ENCODE measurements at places on chromosomes 13 and 19.

DNA sequence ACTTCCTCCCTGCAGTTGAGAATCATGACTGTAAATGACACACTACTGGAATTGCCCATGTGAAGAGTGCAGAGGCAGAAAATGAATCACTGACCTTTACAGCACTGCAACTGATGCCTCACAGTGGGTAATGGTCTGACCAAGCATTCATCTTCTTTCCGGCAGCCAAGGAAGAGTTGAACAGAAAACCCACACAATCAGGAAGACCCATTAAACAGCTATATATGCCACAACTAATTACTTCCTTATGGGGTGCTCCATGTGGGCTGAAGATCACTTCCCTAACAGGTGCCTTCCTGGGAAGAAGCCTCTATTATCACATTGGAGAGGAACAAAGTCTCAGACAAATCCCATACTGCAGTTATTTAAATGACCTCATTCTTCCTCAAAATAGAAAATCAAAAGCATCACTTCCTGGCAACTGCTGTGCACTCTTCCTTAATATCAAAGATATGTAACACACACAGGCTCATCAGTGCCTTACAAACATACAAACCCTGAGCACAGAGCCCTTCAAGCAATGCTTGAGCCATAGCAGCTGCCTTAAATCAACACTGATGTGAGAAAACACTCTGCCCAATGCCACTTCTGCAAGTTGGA lies 45.8 kb downstream of the RUBCNL start:
- peaks cover 3% of the 10 kb centered on the region for H3K27me3 ChIP-seq
- no peak overlapping the region for H3K27ac ChIP-seq
- H3K4me3 ChIP-seq: no peak overlapping the region
- peaks cover 22% of the 10 kb centered on the region for H3K4me1 ChIP-seq
- no peak for DNase-seq

GRCh38 chr19:4449639-4450028 lies 8.0 kb downstream of the UBXN6 start:
- no peak overlapping the region for H3K27ac ChIP-seq
- no peak overlapping the region for H3K4me3 ChIP-seq
- DNase-seq: no peak
- peaks cover 23% of the 10 kb centered on the region for H3K36me3 ChIP-seq

GRCh38 chr19:19214892-19215291 lies 3.1 kb downstream of the NCAN start:
- no peak overlapping the region for H3K4me3 ChIP-seq
- H3K27me3 ChIP-seq: peaks cover 36% of the 10 kb centered on the region
- H3K4me1 ChIP-seq: no peaks in the 10 kb centered on the region
- H3K36me3 ChIP-seq: no peaks in the 10 kb centered on the region
- peak; percentile 62 for DNase-seq

DNA sequence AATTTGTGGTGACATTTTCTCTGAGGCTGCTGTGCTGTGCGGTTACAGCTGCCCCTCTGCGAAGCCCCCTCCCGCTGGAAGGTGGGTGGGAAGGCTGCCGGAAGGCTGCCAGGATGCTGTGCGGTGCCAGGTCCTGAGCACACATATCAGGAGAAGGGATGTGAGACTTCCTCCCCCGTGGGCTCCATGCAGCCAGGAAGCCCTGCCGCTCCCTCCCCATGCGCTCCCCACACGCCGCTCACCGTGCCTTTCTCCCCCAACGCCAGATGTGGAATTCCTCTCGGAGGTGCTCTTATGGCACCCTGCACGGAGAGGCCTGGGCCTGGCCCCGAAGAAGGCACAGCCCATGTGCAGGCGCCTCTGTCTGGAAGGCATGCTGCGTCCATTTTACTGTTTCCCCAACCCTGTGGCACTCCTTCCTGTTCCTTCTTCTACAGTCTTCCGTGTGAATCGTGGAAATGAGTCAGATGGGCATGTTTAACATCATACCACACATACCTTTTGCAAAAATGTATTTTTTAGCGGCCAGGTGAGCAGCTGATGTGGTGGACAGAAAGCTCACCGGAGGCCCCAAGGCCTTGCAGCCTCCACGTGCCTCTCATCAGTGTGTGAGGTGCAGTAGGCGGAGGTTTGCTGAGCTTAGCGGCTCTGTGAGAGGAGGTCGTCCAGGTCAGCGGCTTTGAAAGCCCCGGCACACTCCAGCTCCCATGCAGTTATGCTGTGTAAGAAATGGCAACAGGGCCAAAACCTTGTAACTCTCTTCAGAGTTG lies 88.0 kb downstream of the ATP11A start:
- no peak overlapping the region for H3K4me3 ChIP-seq
- no peaks in the 10 kb centered on the region for H3K4me1 ChIP-seq
- H3K27me3 ChIP-seq: no peaks in the 10 kb centered on the region
- H3K27ac ChIP-seq: no peak overlapping the region
- no peaks in the 10 kb centered on the region for H3K36me3 ChIP-seq
- no peak for DNase-seq

DNA sequence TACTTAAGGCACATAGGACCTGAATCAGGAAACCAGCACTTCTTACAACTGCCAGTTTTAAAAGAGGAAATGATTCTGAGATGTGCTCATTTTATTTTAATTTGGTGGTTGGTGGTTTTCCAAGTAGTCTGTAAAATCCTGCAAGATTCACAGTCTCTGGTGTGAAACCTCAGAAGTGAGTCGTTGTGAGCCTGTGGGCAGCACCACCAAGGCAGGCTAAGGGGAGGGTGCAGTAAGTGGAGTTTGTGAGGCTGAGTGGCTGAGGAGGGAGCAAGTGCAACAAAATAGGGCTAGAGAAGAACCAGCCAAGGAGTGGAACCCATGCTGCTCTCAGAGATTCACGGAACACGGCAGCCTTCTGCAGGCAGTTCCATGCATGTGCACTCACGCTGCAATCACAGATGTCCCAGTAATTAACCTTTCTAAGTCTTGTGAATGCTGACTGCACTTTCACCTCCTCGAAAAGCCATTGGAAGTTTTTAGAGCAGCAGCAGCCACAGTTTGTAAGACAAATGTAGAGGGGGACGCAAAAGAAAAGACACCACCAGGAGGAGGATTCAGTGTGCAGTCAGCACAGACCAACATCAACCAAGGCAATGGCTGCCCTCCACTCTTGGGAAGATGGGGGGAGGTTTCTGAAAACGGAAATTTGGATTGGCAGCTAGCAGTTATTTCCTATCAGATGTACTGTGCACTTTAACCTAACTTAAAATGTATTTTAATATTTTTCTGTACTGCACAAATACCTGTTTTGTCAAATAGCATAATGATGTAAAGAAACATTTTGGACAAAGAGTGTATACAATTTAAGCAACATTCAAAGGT lies 44.9 kb downstream of the ESD start:
- peak; percentile 86 for DNase-seq
- H3K4me1 ChIP-seq: peaks cover 52% of the 10 kb centered on the region
- peaks cover 2% of the 10 kb centered on the region for H3K27me3 ChIP-seq
- H3K4me3 ChIP-seq: peak overlapping the region; percentile 39

DNA sequence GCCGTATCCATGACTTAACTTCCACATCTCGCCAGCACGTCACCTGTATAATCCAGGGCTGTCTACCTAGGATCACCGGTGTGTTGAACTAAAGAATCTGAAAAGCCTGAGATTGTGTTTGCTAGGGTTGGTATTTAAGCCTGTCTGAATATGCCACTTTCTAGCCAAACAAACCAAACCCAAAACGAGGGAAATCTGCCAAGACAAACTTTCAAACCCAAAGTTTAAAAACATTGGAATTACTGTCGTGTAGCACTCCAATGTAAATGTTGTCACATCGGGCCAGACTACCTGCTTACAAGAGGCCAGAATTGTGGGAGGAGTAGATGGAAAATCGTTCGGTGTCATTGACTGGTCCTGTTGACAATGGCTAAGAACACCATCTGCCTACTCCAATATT lies 747.8 kb downstream of the EFNB2 start:
- H3K4me3 ChIP-seq: no peak overlapping the region
- DNase-seq: no peak
- no peaks in the 10 kb centered on the region for H3K4me1 ChIP-seq
- no peaks in the 10 kb centered on the region for H3K36me3 ChIP-seq

GRCh38 chr19:16497042-16497441 lies 848 bp downstream of the C19orf44 start:
- H3K27me3 ChIP-seq: no peaks in the 10 kb centered on the region
- no peaks in the 10 kb centered on the region for H3K36me3 ChIP-seq
- peak overlapping the region; percentile 96 for H3K4me3 ChIP-seq
- no peak overlapping the region for H3K27ac ChIP-seq

DNA sequence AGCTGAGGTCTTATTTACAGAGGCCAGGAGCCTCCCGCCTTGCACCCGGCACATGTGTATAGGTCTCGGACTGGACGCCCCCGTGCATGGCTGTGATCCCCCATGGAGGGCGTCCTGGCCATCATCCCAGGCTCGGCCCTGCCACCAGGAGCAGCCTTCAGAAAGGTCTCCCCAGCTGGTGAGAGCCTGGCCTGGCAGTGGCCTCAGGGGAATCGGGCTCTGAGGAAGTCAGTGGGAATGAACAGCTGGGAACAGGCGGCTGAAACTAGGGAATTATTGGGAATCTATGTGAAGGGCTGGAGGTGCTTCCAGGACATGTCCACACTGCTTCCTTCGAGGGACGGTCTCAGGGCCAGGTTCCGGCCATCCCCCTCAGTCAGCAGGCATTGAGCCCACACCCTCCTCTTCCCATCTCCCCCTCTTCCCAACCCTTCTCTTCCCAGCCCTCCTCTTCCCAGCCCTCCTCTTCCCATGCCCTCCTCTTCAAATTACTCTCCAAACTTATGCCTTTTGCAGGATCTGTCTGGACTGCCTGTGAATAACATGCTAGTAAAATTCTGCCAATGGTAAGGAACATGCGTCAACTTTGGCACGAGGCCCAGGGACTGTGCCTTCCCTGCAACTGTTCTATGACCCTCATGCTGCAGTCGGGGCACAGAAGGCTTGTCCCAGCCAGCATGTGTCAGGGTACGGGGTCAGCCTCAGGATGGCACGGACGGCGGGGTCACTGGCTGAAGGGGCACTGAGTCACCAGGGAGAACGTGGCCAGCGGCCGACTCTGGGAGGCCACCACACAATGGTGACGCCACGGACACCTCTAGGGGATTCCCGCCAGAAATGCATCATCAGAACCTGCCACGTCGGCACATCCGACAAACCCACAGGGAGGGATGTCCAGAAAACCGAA lies 24.2 kb upstream of the C13orf46 start:
- no peak overlapping the region for H3K4me3 ChIP-seq
- H3K27me3 ChIP-seq: no peaks in the 10 kb centered on the region
- no peak overlapping the region for H3K27ac ChIP-seq
- no peak for DNase-seq

- H3K4me1 ChIP-seq: peaks cover 33% of the 10 kb centered on the region
- DNase-seq: peak; percentile 68
- H3K27ac ChIP-seq: peak overlapping the region; percentile 90
- no peaks in the 10 kb centered on the region for H3K27me3 ChIP-seq
- peaks cover 41% of the 10 kb centered on the region for H3K36me3 ChIP-seq
- H3K4me3 ChIP-seq: peak overlapping the region; percentile 87
These were observed 427 bp downstream of the ZNF160 start for GRCh38 chr19:53102756-53103233.

DNA sequence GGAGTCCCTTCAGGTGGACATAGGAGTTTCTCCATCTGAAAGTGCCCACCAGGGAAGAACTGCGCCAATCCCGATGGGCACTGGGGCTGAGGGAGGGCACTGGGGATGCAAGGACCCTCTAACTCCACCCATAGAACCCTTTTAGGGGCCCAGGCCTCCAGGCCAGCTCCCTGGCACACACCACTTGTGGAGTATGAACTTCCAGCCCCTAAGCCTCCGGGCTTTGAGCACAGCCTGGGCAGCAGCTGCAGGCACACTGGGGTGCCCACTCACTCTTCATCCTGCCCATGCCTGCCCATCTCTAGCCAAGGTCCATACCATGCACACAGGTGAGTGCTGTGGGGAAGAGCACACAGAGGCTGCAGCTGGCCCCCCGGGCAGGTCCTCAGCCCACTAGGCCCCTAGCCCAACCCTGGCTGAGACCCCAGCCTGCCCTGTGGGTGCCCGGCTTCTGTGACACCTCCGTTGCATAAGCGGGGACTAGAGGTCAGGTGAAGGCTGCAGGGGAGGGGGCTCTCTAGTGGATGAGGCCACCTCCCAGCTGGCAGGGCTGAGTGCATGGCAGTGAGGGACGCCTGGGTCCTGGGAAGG lies 14.6 kb upstream of the SLC7A10 start:
- no peaks in the 10 kb centered on the region for H3K36me3 ChIP-seq
- no peak overlapping the region for H3K4me3 ChIP-seq
- no peaks in the 10 kb centered on the region for H3K4me1 ChIP-seq
- no peak overlapping the region for H3K27ac ChIP-seq

- no peaks in the 10 kb centered on the region for H3K27me3 ChIP-seq
These were observed 76.0 kb downstream of the ZNF557 start for GRCh38 chr19:7145494-7145893.

GRCh38 chr19:11560404-11561051 lies 1.5 kb upstream of the ELOF1 start:
- DNase-seq: peak; percentile 84
- H3K27me3 ChIP-seq: no peaks in the 10 kb centered on the region
- peaks cover 39% of the 10 kb centered on the region for H3K4me1 ChIP-seq
- peak overlapping the region; percentile 7 for H3K27ac ChIP-seq

- H3K27ac ChIP-seq: no peak overlapping the region
- no peak for DNase-seq
- no peaks in the 10 kb centered on the region for H3K36me3 ChIP-seq
- H3K4me3 ChIP-seq: no peak overlapping the region
These were observed 1979.9 kb upstream of the PRR20A start for GRCh38 chr13:55160867-55161266.

DNA sequence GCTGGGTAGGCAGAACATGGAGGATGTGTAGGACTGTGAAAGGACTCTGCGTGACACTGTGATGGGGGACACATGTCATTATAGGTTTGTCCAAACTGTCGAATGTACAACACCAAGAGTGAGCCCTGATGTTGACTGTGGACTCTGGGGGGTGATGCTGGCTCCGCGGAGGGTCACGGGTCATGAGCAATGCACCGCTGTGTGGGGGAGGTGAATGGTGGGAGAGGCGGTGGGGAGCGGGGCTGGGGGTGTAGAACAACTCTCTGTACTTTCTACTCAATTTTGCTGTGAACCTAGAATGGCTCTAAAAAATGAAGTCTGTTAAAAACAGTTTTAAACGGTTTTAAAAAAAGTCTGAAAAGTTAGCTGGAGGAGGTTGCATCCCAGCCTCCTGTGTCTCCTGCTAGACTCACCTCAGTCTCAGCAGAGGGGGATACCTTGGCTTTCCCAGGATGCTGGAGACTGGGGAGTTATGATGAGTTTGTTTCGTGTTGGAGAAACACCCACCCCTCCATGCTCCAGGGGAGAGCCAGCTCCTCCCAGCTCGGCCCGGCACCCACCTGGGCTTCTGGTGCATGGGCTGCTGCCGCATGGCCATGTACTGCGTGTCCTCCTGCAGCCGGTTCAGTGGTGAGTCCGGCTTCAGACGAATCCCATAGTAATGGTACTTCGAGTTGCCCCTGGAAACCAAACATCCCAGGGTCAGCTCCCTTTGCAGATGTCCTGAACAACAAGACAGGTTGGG lies 34.7 kb upstream of the RANBP3 start:
- no peak overlapping the region for H3K27ac ChIP-seq
- no peak overlapping the region for H3K4me3 ChIP-seq
- H3K4me1 ChIP-seq: no peaks in the 10 kb centered on the region
- no peaks in the 10 kb centered on the region for H3K36me3 ChIP-seq
- H3K27me3 ChIP-seq: no peaks in the 10 kb centered on the region

- H3K27ac ChIP-seq: no peak overlapping the region
- peaks cover 33% of the 10 kb centered on the region for H3K4me1 ChIP-seq
- H3K27me3 ChIP-seq: no peaks in the 10 kb centered on the region
- DNase-seq: no peak
- H3K36me3 ChIP-seq: peaks cover 81% of the 10 kb centered on the region
- no peak overlapping the region for H3K4me3 ChIP-seq
These were observed 21.2 kb downstream of the RCBTB2 start for GRCh38 chr13:48511621-48512230.

Data from activated CD8-positive, alpha-beta T cell treated with anti-CD3 and anti-CD28 coated beads, Interleukin-2, amount 10 ng/mL, durations not matched to agents 7 days and 5 days (primary cell).